ENCODE measurements at places on chromosomes 3 and 15.
A peak's percentile ranks its signal among the peaks of the same experiment; 100 is the strongest.

DNA sequence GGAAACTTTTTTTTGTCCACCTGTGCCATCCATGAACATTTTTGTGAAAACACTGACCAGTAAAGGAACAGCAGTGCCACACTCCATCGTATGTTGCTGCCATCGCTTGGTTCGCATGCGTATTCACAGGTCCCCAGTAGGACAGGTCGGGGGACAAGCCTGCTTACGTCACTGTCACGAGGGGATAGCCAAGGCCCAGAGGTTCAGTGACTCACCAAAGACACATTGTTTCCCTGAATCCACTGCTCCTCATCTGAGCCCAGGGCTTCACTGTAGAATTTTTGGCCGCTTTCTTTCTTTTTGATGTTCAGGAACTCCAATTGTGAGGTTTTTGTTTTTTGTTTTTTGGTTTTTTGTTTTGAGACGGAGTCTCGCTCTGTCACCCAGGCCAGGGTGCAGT, 5.9 kb downstream of the ADPRH start:
- DNase-seq, result no peak

- no peak for DNase-seq
These were observed 54.4 kb upstream of the KIF23 start for GRCh38 chr15:69359722-69360121.

GRCh38 chr3:193921465-193921864, 214.5 kb upstream of the HES1 start:
- DNase-seq, result no peak

- no peak for DNase-seq
These were observed 47.2 kb upstream of the ICE2 start for GRCh38 chr15:60526127-60526616.

- no peak for DNase-seq
These were observed 196.4 kb downstream of the SUCNR1 start for GRCh38 chr3:152069871-152070270.

DNA sequence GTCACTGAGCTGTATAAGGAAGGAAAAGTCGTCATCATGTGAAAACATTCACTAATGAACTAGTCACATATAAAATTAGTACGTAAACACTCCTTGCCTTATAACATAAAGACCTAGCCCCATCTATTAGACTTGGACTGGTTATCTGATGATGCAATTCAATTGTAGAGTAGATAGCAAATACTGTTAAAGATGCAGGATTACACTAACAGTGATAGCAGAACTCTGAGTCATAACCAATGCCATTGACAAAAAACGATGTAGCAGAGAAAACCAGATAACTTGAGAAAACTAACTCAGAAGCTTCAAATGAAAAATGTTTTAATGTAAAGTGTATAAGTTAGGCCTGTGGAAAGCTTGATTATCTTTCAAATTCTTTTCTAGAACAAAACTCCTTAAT, 132.2 kb downstream of the WDR72 start:
- no peak for DNase-seq

- no peak for DNase-seq
These were observed 522.2 kb upstream of the SUCLG2 start for GRCh38 chr3:68176600-68176999.

- DNase-seq, result no peak
These were observed 12.1 kb upstream of the TEX9 start for GRCh38 chr15:56353119-56353518.

DNA sequence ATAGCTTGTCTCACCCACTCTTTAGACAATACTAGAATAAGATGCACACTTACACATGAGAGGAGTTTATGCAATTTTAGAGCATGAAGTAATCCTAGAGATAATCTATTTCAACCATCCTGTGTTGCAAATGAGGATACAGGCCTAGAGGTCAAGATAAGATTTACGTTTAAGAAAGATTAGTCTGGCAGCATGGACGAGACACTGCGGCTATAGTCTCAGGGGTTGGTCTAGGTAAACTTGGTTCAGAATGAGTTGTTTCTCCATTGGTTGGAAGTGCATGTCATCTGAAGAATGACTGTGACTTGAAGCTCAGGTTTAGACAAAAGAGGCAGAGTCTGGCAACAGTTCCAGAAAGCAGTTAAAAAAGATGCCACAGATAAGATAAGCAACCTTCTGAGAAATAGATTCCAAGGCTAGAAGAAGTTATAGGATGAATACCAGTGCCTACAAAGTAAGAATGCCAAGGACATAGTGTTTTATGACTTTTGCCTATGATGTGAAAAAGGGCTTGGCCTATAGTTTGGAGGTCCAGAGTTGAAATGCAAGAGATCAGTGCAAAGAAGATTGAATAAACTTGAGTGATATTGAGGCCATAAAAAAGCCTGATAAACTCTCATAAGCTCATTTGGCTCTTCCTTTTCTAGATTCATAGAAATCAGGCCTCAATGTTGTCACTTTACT, 631.0 kb downstream of the SQOR start:
- no peak for DNase-seq

DNA sequence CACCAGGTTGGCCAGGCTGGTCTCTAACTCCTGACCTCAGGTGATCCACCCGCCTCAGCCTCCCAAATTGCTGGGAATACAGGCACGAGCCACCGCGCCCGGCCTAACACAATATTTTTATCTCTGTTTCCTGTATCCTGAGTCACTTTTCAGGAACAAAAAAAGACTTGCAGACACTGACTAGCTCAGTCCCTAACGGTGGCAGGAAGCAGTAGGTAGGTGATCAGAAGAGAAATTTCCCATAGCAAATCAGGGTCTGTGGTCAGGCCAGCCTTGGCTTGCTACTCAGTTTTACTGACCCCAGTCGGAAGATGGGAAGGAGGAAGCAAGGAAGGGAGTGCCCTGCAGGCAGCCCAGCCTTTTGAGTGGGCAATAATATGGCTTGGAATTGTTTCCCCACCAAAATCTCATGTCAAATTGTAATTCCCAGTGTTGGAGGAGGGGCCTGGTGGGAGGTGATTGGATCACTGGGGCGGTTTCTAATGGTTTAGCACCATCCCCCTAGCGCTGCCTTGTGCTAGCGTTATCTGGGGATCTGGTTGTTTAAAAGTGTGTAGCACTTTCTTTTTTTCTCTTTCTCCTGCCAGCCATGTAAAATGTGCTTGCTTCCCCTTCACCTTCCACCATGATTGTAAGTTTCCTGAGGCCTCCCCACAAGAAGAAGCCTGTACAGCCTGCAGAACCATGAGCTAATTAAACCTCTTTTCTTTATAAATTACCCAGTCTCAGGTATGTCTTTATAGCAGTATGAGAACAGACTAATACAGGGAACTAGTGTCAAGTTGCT, 19.5 kb upstream of the CDCP1 start:
- no peak for DNase-seq

DNA sequence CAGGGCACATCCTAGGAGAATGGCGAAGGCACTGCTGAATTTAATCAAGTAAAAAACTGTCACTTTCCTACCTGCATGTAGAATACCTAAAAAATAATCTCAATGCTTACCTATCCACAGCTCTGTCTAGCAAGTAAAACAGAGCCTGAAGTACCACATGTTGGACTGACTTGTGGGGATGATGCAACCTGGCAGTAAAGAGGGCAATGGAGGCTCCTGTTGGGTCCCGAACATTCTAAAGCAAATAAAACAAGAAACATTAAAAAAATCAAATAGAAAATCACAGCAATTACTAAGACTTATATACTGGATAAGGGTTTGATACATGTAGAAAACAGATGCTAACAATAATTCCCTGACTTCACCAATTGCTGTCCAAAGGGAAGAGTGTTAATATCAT, 56.1 kb downstream of the PTPN9 start:
- no peak for DNase-seq

DNA sequence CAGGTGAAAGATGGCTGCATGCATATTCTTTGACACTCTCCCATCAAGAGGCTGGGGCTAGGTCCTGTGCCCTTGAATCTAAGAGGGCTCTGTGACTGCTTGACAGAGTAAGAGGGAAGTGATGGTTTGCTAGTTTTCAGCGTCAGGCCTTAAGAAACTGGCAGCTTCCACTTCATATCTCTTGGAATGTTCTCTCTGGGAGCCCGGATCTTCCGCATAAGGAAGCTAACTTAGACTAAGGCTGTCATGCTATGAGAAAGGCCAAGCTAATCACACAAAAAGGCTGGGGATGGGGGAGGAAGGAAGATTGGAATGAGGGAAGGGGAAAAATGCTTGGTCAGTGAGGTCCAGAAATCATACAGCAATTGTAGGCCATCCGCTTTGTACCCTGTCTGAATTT, 50.0 kb downstream of the MB21D2 start:
- DNase-seq, result no peak

DNA sequence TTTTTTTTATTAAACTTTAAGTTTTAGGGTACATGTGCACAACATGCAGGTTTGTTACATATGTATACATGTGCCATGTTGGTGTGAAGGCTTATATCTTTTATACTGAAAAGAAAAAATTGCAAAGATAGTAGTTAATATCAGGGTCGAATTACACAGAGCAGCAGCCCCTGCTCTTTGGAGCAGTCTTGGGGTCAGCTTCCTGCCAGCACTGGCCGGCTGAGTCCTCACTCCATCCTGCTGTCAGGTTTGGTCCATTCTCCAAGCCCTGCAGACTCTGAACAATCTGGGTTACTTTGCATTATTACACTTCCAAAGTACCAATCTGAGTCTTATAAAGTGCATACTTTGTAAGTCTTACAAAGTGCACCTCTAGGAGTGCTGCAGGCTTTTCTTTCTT, 66.0 kb downstream of the COL8A1 start:
- no peak for DNase-seq

- no peak for DNase-seq
These were observed 120.4 kb upstream of the IQSEC1 start for GRCh38 chr3:13193320-13194284.

- DNase-seq, result no peak
These were observed 9.8 kb downstream of the NR2C2 start for GRCh38 chr3:14957153-14957552.

GRCh38 chr3:30680789-30681648, 74.6 kb downstream of the TGFBR2 start:
- DNase-seq, result peak; percentile 93

- DNase-seq, result peak; percentile 5
These were observed 185.2 kb downstream of the SHOX2 start for GRCh38 chr3:157920822-157921700.

DNA sequence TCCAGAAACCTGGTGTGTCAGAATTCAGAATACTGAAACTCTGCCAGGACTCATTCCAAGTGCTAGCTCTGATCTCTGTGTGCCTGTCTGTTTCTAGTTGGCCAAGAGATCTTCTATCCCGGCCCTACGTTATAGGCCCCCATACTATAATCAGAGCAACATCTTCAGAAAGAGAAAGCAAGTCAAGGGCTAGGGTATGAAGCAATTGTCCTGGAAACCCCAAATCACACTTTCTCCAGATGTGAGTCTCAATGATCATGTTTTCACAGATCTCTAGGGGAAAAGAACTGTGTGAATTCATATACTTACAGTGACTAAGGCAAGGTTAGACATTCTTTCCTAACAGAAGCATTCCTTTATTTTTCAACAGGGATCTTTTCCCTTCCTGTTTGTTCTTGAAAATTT, 309.7 kb downstream of the SLC9A9 start:
- no peak for DNase-seq

DNA sequence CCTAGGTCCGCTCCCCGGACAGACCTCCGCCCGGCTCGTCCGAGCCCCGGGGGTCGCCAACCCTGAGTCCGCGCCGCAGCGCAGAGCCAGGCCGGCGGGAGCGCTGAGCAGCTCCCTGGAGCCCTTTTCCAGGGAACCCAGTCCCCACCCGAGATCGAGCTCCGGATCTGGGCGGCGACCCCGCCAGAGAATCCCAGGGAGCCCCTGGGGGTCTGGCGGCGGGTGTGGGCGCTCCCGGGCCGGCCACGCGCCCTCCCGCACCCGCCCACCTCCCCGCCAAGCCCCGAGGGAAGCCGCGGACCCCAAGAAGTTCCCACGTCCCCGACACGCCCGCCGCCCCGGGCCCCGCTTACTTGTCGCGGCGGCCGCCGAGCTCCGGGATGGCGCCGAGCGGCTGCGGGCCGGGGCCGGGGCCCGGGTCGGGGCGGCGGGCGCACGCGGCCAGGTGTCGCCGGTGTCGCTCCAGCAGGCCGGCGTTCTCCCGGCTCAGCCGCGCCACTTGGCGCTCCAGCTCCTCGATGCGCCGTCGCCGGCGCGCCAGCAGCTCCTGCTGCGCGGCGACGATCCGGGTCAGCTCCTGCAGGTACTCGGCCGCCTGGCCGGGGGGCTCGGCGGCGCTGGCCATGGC, 137.7 kb downstream of the NUP210 start:
- DNase-seq, result peak; percentile 13

DNA sequence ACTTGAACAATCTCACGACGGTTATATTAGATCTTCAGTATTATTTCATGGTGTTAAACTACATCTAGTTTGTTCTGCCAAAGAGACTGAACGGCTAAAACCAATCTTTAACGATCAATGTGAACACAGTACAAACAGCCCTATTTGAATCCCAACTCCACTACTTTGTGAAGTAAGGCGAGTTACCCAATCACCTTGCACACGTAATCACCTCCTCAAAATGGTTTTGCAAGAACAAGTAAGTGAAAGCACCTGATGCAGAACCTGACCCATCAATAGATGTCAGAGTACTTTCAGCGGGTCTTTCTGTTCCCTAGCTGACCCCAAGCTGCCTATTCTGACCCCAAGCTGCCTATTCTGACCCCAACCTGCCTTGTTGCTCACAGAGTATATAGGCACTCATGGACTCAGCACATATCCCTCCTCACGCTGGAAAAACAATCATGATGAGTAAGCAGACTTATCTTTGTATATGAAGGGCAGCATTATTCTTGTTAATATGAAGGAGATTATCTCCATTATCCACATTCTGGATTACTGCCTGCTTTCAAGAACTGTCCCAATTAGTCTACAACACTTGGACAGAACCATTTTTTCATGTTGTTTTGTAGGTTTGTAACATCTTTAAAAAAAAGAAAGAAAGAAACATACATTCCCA, 3.7 kb downstream of the KPNA1 start:
- DNase-seq, result no peak

GRCh38 chr15:60964527-60964926, 264.6 kb downstream of the RORA start:
- peak; percentile 16 for DNase-seq

GRCh38 chr3:178546079-178546478, 9.8 kb downstream of the KCNMB2 start:
- no peak for DNase-seq

DNA sequence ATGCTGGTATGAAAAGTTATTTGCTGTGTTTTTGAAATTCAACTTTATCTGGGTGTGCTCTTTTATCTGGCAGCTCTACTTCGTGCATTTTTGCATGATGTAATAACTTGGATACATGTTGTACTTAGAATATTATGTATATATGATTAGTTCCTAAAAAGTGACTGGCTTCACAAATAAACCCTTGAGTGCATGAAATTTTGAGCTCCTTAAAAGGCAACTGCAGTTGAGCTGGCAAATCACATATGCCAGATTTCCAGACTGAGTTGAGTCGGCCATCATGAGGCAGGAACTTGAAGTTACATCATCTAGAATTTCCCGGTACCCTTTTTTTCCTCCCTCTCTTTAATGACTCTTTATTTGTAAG, 162.5 kb downstream of the FNDC3B start:
- DNase-seq, result no peak

- DNase-seq, result no peak
These were observed 18.0 kb upstream of the ZXDC start for GRCh38 chr3:126493739-126494138.

Measured in Ammon's horn (tissue), 1 donor.